ENCODE measurements at places on chromosomes 7 and 10.

DNA sequence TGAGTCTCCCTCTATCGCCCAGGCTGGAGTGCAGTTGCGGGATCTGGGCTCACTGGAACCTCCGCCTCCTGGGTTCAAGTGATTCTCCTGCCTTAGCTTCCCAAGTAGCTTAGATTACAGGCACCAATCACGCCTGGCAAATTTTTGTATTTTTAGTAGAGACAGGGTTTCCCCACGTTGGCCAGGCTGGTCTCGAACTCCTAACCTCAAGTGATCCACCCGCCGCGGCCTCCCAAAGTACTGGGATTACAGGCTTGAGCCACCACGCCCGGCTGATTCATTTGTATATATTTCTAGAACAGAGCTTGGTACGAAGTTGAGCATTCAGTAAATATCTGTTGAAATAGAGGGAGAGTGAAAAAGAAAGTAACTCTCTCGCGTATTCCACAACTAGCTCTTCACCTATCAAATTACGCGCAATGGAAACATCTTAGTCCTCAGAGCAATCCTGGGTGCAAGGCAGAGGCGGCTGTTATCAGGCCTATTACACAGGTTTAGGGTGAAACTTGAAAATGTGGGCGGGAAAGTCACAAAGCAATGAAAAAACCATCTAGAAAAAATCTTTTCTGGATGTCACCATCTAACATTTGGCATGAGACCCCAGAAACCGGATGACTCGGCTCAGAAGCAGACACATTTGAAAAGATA is 707 bp upstream of the GHITM start:
- peak; percentile 19 for DNase-seq

GRCh38 chr7:24702755-24703154 is 54.5 kb downstream of the GSDME start:
- DNase-seq, result no peak

DNA sequence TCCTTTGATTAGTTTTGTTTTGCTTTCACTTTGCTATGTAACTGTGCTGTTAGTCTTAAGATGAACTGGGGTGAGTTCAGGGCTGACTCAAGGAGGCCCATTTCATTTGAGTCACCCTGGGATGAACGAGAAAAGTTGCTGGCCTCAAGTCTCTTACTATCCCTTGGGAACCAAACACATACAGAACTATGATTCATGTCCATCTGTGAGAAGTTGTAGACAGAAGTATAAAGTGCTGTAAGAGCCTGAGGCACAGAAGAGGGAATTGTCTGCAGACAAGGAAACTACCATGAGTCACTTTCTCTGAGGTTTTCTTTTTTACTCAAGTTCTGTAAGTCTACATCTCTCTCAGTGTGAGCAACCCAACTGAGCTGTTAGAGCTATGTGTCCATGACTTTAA is 179.8 kb upstream of the CSTF2T start:
- no peak for DNase-seq

DNA sequence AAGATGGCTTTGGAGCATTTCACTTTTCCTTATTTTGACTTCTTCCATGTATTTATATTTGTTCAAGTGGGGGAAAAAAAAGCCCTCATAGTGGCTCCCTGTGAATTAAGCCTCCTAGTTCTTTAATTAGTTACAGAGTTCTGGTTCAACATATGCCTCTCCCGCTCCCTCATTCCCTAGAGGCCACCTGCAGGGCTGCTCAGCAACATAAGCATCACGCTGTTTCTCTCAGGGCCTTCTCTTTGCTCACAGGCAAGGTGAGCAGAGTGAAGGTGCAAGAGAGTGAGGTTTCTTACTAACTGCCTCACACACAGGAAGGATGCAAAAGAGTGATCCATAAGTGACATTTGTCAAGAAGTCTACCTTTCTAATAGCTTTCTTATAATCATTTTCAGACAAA is 196.7 kb downstream of the SEMA3E start:
- DNase-seq, result no peak

- no peak for DNase-seq
Observed at GRCh38 chr7:150716368-150716767, at the start of gene GIMAP1. Gene GIMAP1, plus strand, starts transcription at chr7:150716613. Its CDS starts 2,435 bp downstream, at chr7:150719048.

- no peak for DNase-seq
Observed at GRCh38 chr10:86827639-86828038, 71.2 kb downstream of the BMPR1A start.

DNA sequence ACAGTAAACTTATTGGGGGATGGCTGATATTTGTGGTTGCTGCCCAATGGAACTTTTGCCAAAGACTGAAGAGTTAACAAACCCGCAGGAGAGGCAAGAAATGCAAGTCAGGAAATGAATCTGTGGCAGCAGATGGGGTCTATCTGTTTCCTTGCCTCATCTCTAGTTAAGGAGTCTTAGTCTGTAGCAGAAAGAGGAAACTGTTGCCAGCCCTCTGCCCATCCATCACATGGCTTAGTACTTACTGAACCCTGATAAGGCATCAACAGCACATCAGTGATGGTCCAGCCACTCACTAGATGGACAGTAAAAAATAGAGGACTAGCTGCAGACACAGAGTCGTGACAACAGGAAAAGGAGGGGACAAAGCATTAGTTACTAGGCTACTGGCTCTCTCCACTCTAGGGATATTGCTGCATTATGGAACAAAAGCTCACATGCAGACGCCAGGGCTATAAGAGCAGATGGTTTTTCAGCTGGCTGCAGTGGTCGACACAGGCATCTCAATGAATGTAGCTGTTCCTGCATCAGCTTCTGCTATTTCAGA is 614.7 kb downstream of the PARD3 start:
- DNase-seq, result no peak

All from stimulated activated CD8-positive, alpha-beta memory T cell treated with anti-CD3 and anti-CD28 coated beads, Interleukin-2, amount 100 ng/mL, for 48 hours (primary cell).